Endothelial cell of umbilical vein (primary cell): ENCODE measurements at places on chromosomes 7 and 10.

- no peaks in the 10 kb centered on the region for H3K4me1 ChIP-seq
- no peak for DNase-seq
- no peak overlapping the region for H3K4me3 ChIP-seq
- H3K27ac ChIP-seq = no peak overlapping the region
- H3K27me3 ChIP-seq = no peaks in the 10 kb centered on the region
- H3K36me3 ChIP-seq = no peaks in the 10 kb centered on the region
These were observed 303.9 kb upstream of the NRG3 start for GRCh38 chr10:81570878-81571794.

- peak; percentile 49 for DNase-seq
- H3K27me3 ChIP-seq = no peaks in the 10 kb centered on the region
- peaks cover 4% of the 10 kb centered on the region for H3K36me3 ChIP-seq
These were observed 997 bp downstream of the WDR37 start for GRCh38 chr10:1057106-1057657.

GRCh38 chr7:5377279-5377678 lies 46.4 kb downstream of the TNRC18 start:
- H3K27ac ChIP-seq = no peak overlapping the region
- no peak for DNase-seq
- no peaks in the 10 kb centered on the region for H3K27me3 ChIP-seq

- H3K27me3 ChIP-seq = no peaks in the 10 kb centered on the region
- H3K4me3 ChIP-seq = no peak overlapping the region
- H3K4me1 ChIP-seq = peaks cover 16% of the 10 kb centered on the region
- DNase-seq = no peak
These were observed 9.6 kb downstream of the SYPL1 start for GRCh38 chr7:106102387-106102966.

DNA sequence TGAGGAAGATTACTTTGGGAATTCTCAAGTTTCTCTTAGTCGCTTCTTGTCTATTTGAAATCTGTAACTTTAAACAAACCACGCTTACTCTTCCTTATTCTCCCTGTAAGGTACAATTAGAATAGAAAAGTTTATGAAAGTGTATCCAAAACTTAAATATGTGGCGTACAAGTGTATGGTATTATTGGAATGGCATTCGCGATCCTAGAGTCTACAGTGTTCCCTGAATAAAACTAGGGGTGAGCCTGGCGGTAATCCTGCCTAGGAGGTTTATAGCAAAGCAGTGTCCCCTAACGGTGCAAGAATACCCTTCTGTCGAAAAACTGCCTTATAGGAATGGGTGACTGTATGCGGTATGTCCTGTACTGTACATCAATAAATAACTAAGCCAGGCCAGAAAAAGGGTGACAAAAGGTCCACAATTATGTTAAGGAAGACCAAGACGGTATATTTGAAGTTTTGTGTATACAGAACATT lies 1.2 kb downstream of the TASOR2 start:
- peaks cover 9% of the 10 kb centered on the region for H3K4me1 ChIP-seq
- no peak for DNase-seq
- H3K4me3 ChIP-seq = peak overlapping the region; percentile 89
- peak overlapping the region; percentile 68 for H3K27ac ChIP-seq

DNA sequence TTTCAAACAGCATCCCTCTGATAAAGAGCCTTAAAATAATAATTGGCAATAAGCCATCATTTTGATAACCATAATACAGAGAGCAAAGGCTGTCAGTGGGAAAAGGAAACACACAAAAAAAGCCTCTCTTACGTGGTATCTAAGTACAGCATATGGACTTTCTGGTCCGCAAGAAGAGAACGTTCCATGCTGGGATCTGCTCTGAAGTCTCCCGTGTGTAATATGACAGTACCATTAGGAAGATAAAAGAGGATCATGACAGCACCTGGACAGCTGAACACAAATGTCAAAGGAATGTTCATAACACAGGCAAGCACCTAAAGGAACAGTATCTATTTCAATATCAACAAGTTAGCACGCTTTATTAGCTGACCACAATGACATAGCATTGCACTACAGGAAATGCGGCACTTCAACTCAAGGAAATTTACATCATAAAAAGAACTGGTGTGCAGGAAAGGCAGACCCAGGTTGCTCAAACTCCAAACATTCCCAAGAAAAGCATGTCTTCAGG lies 9.9 kb downstream of the DCLRE1A start:
- H3K4me3 ChIP-seq = no peak overlapping the region
- H3K27ac ChIP-seq = no peak overlapping the region
- peaks cover 6% of the 10 kb centered on the region for H3K36me3 ChIP-seq
- no peaks in the 10 kb centered on the region for H3K27me3 ChIP-seq

GRCh38 chr7:22001345-22002004 lies 55.8 kb upstream of the CDCA7L start:
- H3K36me3 ChIP-seq = no peaks in the 10 kb centered on the region
- H3K27ac ChIP-seq = peak overlapping the region; percentile 59
- H3K4me1 ChIP-seq = peaks cover 16% of the 10 kb centered on the region
- no peaks in the 10 kb centered on the region for H3K27me3 ChIP-seq
- no peak overlapping the region for H3K4me3 ChIP-seq
- DNase-seq = peak; percentile 86

DNA sequence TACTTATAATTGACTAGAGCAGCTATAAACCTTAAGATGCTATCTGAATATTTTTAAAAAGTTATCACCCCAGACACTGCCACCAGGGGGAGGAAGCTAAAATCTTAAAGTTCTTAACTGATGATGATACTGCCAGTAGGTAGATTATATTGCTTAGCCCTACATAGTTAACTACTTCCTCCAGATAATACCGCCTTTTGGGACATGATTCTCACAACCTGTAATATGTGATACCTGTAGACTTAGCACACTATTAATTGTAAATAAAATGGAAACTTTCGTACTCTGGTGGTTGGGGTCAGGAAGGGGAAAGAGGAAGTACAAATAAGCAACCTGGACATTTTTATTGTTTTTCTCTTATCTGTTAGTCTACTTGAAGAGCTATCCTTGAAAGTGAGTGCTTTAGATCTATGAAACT lies 268.9 kb downstream of the ADK start:
- no peaks in the 10 kb centered on the region for H3K36me3 ChIP-seq
- no peak overlapping the region for H3K4me3 ChIP-seq
- peak; percentile 49 for DNase-seq
- H3K27ac ChIP-seq = no peak overlapping the region

GRCh38 chr10:17523246-17523753 lies 68.9 kb upstream of the ST8SIA6 start:
- H3K36me3 ChIP-seq = no peaks in the 10 kb centered on the region
- no peaks in the 10 kb centered on the region for H3K27me3 ChIP-seq
- no peak for DNase-seq
- peaks cover 18% of the 10 kb centered on the region for H3K4me1 ChIP-seq
- H3K4me3 ChIP-seq = no peak overlapping the region

GRCh38 chr7:97342512-97342911 lies 225.0 kb downstream of the SDHAF3 start:
- no peak overlapping the region for H3K4me3 ChIP-seq
- H3K36me3 ChIP-seq = no peaks in the 10 kb centered on the region
- no peak for DNase-seq
- no peak overlapping the region for H3K27ac ChIP-seq
- no peaks in the 10 kb centered on the region for H3K27me3 ChIP-seq
- H3K4me1 ChIP-seq = no peaks in the 10 kb centered on the region

- no peak for DNase-seq
- no peaks in the 10 kb centered on the region for H3K4me1 ChIP-seq
- H3K36me3 ChIP-seq = no peaks in the 10 kb centered on the region
- H3K27me3 ChIP-seq = no peaks in the 10 kb centered on the region
These were observed 25.5 kb downstream of the HGF start for GRCh38 chr7:81744389-81744788.

DNA sequence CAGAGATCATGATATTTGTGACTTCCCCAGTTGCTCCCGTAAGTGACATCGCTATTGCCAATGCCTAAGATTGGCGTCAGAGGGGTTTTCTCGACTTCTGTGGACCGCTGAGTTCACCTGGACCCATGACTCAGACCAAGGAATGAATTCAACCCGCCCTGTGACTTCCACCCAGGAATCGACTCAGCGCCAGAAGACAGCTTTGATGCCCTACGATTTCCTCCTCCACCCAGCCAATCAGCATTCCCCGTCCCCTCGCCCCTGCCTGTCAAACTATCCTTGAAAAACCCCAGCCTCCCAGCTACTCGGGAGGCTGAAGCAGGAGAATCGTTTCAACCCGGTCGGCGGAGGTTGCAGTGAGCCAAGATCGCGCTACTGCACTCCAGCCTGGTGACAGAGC lies 58.3 kb downstream of the MICALL2 start:
- no peak overlapping the region for H3K27ac ChIP-seq
- DNase-seq = no peak
- H3K4me1 ChIP-seq = no peaks in the 10 kb centered on the region
- no peak overlapping the region for H3K4me3 ChIP-seq
- peaks cover 11% of the 10 kb centered on the region for H3K27me3 ChIP-seq

- no peak for DNase-seq
- H3K4me3 ChIP-seq = no peak overlapping the region
- H3K36me3 ChIP-seq = no peaks in the 10 kb centered on the region
- H3K27me3 ChIP-seq = no peaks in the 10 kb centered on the region
These were observed 216.8 kb upstream of the AKR1E2 start for GRCh38 chr10:4609251-4609650.

GRCh38 chr7:69839782-69840181 lies 241.5 kb downstream of the AUTS2 start:
- no peaks in the 10 kb centered on the region for H3K27me3 ChIP-seq
- DNase-seq = no peak
- no peaks in the 10 kb centered on the region for H3K36me3 ChIP-seq
- no peak overlapping the region for H3K4me3 ChIP-seq

- H3K27ac ChIP-seq = no peak overlapping the region
- DNase-seq = no peak
- H3K4me1 ChIP-seq = peaks cover 11% of the 10 kb centered on the region
- no peaks in the 10 kb centered on the region for H3K36me3 ChIP-seq
These were observed 16.2 kb downstream of the MACC1 start for GRCh38 chr7:20200971-20201370.

DNA sequence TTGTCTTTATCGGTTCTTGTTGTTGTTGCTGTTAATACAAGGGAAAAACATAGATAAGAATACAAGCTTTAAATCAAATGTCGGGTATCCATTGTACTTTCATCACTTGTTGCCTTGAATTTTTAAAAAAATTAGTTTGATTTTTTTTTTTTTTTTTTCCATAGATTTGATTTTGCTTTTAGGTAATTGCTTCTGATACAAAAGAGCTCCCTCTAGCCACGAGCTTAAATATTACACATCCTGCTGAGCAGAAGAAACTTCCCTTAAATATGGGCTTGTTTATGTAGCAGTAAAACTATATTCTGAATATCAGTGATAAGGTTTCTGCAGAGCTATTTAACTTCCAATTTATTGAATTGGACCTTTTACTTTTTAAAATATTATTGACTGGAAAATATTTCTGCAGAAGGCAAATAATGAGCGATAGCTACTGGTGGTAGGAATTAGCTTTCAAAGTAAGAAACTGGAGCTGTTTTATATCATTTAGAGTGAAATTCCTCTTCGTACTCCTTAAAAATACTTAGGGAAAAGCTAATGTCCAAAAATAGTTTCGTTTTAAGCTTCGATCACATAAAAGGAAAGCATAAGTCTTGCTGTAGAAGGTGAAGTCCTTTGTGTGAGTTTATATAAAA lies 216.9 kb downstream of the POLR1F start:
- peak; percentile 54 for DNase-seq
- no peak overlapping the region for H3K4me3 ChIP-seq
- H3K36me3 ChIP-seq = no peaks in the 10 kb centered on the region
- no peaks in the 10 kb centered on the region for H3K27me3 ChIP-seq
- H3K4me1 ChIP-seq = no peaks in the 10 kb centered on the region

GRCh38 chr7:95881597-95881996 lies 109.2 kb downstream of the DYNC1I1 start:
- no peaks in the 10 kb centered on the region for H3K36me3 ChIP-seq
- H3K27ac ChIP-seq = no peak overlapping the region
- peak; percentile 18 for DNase-seq
- peaks cover 8% of the 10 kb centered on the region for H3K4me1 ChIP-seq
- H3K27me3 ChIP-seq = no peaks in the 10 kb centered on the region
- H3K4me3 ChIP-seq = no peak overlapping the region

DNA sequence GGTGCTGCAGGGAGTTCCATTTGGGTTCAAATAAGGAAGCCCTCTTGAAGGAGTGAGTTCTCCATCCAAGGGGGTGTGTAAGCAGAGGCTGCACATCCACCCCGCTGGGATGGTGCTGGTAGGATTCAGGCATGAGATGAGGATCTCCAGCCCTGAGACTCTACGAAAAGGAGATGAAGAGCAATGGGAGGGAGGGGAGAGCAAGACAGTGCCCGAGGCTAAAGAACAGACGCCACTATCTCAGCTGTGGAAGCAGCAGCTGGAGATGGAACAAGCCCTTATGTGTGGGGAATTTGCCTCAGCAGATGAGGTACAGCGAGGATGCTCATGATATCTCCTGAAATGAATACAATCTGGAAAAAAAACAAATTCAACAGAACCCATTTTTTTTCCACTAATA lies 28.1 kb upstream of the MYL10 start:
- no peaks in the 10 kb centered on the region for H3K36me3 ChIP-seq
- no peak for DNase-seq
- H3K4me3 ChIP-seq = no peak overlapping the region
- H3K27me3 ChIP-seq = peaks cover 4% of the 10 kb centered on the region

- DNase-seq = peak; percentile 95
- H3K27me3 ChIP-seq = no peaks in the 10 kb centered on the region
These were observed 111.3 kb downstream of the ITGB8 start for GRCh38 chr7:20441991-20442441.

GRCh38 chr10:13184276-13184675 lies 22.9 kb downstream of the MCM10 start:
- H3K27me3 ChIP-seq = no peaks in the 10 kb centered on the region
- no peaks in the 10 kb centered on the region for H3K36me3 ChIP-seq
- H3K4me1 ChIP-seq = no peaks in the 10 kb centered on the region
- no peak overlapping the region for H3K27ac ChIP-seq
- no peak for DNase-seq
- no peak overlapping the region for H3K4me3 ChIP-seq

GRCh38 chr10:6239213-6239991 lies 36.7 kb downstream of the PFKFB3 start:
- DNase-seq = peak; percentile 94
- peaks cover 13% of the 10 kb centered on the region for H3K4me1 ChIP-seq
- H3K27ac ChIP-seq = peak overlapping the region; percentile 50
- no peaks in the 10 kb centered on the region for H3K36me3 ChIP-seq
- no peaks in the 10 kb centered on the region for H3K27me3 ChIP-seq
- no peak overlapping the region for H3K4me3 ChIP-seq

DNA sequence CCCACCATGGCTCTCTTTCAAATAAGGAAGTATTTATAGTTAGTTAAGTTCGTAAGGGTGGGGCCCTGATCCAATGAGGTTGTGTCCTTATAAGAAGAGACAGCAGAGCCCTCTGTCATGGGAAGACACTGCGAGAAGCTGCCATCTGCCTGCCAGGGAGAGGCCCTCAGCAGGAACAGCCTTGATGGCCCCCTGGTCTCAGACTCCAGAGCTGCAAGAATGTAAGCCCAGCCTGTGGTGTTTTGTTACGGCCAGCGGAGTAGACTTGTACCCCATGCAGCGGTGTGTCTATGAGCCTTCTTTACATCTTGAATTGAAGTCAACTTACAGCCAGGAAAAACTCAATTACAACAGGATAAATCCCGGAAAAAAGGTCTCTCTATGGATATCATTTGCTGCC lies 14.3 kb upstream of the LARP4B start:
- H3K4me1 ChIP-seq = peaks cover 8% of the 10 kb centered on the region
- no peaks in the 10 kb centered on the region for H3K27me3 ChIP-seq
- no peak overlapping the region for H3K4me3 ChIP-seq
- no peak for DNase-seq
- no peaks in the 10 kb centered on the region for H3K36me3 ChIP-seq

- H3K36me3 ChIP-seq = no peaks in the 10 kb centered on the region
- H3K4me3 ChIP-seq = no peak overlapping the region
These were observed 53.5 kb downstream of the ABCC2 start for GRCh38 chr10:99835947-99836346.

- no peak overlapping the region for H3K27ac ChIP-seq
- H3K4me3 ChIP-seq = no peak overlapping the region
- H3K4me1 ChIP-seq = no peaks in the 10 kb centered on the region
These were observed 22.5 kb upstream of the BTBD16 start for GRCh38 chr10:122248356-122249302.
